ENCODE measurements at places on chromosomes 2 and 18. TPM values are rescaled to one million over a fixed set of nuclear protein-coding genes. Genes with fewer than 3 reads are reported as not detected.

Gene AGXT
- not detected for polyA plus RNA-seq

Gene TMBIM1
- 83.0 TPM for polyA plus RNA-seq

Gene PDE1A
- polyA plus RNA-seq = 8.8 TPM

Gene CAPG
- 14.0 TPM for polyA plus RNA-seq

Gene TMEM200C
- 0.83 TPM for polyA plus RNA-seq

Gene GALNT14
- 3.0 TPM for polyA plus RNA-seq

Gene UPP2
- not detected for polyA plus RNA-seq

Gene CELF4
- 0.88 TPM for polyA plus RNA-seq

Gene ABCB11
- polyA plus RNA-seq = not detected

Gene TFPI
- polyA plus RNA-seq = not detected

- no peak for DNase-seq
Measured at GRCh38 chr18:40956213-40956612, 998.8 kb upstream of the PIK3C3 start.

- DNase-seq = no peak
Measured at GRCh38 chr2:23543728-23544127, 158.7 kb downstream of the KLHL29 start.

DNA sequence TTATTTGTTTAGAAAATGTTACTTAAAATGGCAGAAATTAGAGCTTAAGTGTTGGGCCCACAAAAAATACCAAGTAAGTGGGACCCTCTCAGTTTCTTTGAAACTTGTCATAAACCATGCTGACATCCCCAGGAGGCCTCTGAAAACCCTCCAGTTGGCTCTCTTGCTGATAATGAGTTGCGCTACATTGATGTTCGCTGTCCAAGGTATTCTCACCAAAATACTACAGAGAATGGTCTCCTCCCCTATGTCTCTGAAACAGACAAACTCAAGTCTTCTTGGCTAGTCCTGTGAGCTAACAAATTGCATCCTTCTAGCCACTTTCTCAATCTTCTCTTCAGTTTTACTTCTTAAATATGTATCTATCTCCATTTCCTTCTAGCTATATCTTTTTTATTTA, 669.4 kb downstream of the IRS1 start:
- no peak for DNase-seq

- DNase-seq = no peak
Measured at GRCh38 chr2:224807153-224807964, 91.2 kb upstream of the CCDC195 start.

- no peak for DNase-seq
Measured at GRCh38 chr2:28624793-28625701, 126.6 kb upstream of the PPP1CB start.

DNA sequence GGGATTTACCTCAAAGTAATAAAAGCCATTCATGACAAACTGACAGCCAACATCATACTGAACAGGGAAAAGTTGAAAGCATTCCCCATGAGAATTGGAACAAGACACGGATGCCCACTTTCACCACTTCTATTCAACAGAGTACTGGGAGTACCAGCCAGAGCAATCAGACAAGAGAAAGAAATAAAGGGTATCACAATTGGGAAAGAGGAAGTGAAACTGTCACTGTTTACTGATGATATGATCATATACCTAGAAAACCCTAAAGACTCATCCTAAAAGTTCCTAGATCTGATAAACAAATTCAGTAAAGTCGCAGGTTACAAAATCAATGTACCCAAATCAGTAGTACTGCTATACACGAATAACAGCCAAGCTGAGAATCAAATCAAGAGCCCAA, 17.2 kb upstream of the ASB18 start:
- no peak for DNase-seq

DNA sequence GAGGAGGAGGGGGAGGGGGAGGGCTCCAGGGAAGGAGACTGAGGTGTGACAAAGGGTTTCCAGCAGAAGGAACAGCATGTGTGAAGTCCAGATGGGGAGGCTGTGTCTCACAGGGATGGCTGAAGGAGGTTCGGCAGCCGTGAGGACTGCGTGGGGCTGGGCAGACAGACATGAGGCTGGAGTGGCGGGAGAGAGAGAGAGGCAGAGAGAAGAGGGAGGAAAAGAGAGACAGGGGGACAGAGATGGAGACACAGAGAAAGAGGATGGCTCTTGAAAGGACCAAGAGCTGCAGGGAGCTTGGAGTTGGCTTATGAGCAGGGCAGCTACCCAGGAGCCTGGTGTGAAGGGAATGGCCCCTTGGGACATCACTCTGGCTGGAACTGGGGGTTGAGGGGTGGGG, 138.9 kb upstream of the ASB18 start:
- no peak for DNase-seq

DNA sequence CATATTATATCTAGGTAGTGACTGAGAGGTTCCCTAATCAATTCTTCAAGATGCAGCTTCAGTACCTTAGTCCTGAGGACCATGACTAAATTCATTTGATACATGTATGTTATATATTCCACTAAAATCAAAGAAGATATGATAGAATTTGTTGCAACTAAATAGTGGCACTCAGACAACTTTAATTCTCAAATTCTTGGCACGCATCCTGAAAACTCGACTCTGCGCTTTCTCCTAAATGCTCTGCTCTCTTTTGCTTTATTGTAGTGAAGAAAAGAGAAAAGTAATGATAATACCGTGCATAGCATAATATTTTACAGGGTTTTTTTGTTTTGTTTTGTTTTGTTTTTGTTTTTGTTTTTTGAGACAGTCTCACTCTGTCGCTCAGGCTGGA, 475.3 kb downstream of the ARHGAP15 start:
- DNase-seq = no peak

- DNase-seq = no peak
Measured at GRCh38 chr2:178700136-178700535, 107.1 kb downstream of the TTN start.

GRCh38 chr2:128026448-128027277, 1.2 kb downstream of the SAP130 start:
- DNase-seq = peak; percentile 16

GRCh38 chr2:75709297-75709696, 1.4 kb downstream of the GCFC2 start:
- no peak for DNase-seq

- no peak for DNase-seq
Measured at GRCh38 chr2:38750011-38750890, 910 bp downstream of the SRSF7 start.

DNA sequence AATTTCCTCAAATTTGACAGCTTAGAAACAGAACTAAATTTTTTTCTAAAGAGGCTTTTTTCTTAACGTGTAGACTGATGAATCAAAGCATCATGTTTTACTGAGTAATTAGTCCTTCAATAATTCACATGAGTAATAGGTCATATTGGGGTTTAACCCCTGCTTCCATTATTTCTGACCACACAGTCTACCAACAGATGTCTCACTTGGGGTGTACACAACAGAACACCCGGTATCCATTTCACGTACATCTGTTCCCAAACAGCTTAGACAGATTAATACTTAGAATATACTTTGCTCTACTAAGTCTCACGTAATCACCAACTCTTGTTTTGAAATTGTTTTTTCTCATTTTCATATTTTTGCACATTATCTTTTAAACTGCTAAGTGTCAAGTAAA, 14.8 kb downstream of the CERKL start:
- no peak for DNase-seq

DNA sequence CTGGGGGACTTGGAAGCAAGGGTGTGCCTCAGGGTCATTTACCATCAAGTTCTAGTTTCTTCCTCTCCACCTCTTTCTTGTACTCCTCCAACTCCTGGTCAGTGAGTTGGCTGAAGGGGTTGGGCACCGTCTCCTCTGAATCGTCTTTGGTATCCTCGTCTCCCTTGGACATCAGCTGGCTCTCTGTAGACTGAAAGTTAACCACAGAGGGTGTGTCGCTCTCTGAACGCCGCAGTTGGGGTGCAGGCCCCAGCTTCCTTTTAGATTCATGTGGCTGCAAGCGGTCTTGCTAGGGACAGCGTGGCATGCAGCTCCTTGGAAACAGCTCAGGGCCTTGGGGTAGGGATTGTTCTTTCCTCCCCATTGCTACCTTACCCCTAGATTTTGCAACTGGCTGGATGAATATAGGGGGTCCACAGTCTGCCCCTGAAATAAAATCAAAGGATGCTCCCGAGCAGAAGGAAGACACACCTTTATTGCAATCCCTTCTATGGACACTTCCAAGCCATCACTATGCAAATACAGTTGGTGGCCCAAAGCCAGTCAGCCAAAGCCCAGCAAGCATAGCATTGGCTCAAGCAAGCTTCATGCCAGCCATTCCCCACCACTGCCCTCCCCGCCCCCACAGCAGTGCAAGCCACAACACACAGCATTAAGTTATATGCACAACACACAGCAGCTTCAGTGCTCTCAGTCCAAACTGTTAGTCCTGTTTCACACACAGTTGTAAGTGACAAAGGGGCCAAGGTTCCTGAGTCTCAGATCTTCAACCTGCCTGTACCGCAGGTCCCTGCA, 93.2 kb downstream of the ADD2 start:
- DNase-seq = no peak

DNA sequence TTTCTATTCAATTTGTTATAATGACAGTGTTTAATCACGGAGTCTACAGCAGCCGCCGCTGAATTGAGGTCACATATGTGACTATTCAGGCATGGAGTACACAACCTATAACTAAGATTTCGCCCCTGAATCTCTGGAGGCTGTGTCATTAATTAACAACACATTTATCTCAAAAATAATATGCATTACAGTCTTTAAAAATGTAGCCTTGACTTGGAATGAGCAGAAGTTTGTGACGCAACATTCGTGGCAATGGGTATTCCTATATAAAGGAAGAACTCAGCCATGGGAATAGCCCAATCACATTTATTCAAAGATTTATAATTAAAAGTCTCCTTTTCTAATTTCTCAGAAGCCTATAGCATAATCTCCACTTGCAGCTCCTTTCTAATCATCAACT, 60.6 kb upstream of the LYPD1 start:
- no peak for DNase-seq

DNA sequence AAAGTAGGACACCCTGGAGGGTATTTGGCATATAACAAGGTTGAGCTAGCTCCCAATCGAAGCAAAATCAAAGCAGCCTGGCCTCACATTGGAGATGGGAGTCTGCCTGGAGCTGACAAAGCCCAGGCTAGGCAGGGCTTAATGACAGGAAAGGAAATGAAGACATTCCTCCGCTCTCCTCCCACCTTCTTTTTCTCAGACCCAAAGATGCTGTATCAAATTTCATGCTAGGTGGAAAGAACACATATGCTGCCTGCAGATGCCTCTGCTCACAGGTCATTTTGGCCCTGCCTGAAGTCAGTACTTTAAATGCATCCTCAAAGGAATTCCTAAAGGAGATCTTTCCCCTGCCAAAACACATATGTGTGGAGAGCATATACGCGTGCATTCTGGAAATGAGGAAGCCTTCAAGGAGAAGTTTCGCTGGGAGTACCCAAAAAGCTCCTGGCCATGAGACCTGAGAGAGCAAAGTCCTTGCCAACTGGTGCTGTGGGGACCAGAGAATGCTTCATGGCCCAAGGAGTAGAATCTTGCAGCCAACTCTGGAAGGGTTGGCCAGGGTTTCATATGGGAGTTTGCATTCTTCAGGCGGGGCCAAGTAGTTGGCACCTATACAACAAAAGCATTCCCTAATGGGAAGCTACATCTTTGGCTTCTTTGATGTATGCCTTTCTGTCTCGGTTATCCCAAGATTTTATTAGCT, 88.0 kb downstream of the AQP4 start:
- DNase-seq = peak; percentile 7

DNA sequence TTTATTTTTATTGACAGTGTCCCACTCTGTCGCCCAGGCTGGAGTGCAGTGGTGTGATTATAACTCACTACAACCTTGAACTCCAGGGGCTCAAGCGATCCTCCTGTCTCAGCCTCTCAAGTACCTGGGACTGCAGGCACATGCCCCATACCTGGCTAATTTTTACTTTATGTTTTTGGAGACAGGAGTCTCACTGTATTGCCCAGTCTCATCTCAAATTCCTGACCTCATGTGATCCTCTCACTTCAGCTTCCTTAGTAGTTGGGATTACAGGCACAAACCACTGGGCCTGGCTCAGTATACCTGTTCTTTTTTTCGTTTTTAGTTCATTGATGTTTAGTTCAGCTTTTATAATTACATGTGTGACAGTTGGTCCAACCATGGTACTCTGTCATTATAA, 40.1 kb upstream of the SNORC start:
- no peak for DNase-seq

GRCh38 chr18:12686100-12686499, 16.4 kb downstream of the CEP76 start:
- no peak for DNase-seq

GRCh38 chr2:98912957-98913915, 22.8 kb downstream of the CRACDL start:
- no peak for DNase-seq

DNA sequence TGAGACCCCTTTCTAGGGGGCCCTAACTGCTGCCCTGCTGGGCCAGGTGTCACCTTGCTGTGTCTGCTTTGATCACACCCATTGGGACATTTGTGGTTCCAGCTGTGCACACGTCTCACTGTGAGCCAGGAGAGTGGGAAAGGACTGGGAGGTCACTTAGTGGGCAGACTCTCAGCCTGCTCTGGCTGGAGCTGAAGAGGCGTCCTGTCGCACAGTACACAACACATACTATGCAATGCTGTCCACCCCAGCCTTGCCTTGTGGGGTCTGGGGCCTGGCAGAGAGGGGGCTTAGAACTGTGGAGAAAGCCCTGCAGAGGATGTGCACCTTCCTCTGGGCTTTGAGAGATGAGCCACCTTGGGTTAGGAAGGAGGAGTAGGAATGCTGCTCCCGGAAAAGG, 25.3 kb upstream of the ASPRV1 start:
- DNase-seq = no peak

- DNase-seq = no peak
Measured at GRCh38 chr2:44928483-44929158, 12.9 kb upstream of the SIX3 start.

DNA sequence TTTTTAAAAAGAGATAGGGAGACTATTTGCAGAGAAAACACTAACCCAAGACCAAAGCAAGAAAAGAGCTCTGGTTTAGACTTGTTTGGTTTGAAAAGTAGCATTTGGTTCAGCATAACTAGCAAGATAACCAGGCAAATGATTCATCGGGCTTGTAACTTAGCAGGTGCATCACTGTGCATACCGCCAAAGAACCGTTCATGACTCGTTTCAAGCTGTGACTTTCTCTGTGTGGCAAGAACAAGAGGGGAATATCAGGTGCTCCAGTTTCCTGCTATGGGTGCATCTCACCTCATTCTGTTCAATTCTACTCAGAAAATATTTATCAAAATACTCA, 244.9 kb downstream of the ETAA1 start:
- no peak for DNase-seq

- no peak for DNase-seq
Measured at GRCh38 chr18:9987931-9988330, 74.1 kb downstream of the VAPA start.

DNA sequence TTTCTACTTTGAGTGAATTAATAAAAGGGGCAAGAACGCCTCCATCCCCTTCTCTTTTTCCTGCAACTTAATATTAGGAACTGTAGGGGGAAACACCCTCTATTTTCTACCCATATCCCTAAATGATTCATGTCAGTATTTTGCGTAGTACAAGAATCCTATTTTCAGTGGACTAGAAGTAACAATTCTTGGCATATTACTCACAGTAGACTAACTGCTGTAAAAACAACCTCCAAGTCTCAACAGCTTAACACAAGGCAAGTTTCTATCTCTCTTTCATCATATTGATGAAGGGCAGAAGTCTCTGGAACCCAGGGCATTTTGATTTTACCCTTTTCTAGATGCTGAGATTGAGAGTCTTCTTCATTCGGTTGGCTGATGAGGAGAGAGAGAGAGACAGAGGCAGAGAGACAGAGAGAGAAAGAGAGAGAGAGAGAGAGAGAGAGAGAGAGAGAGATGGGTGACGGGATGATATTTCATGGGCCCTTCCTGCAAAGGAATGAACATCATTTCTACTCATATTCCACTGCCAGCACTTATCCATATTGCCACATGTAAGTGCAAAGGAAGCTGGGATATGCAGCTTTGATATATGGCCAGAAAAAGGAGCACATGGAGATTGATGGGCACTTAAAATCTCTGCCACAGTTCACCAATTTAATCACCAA, 481.6 kb downstream of the LPIN1 start:
- DNase-seq = no peak

All from muscle of arm (tissue), 14 donors.